ENCODE measurements at places on chromosomes 5 and 9. TPM values are rescaled to one million over a fixed set of nuclear protein-coding genes. Genes with fewer than 3 reads are reported as not detected.

The CNTRL gene
- total RNA-seq = 13.6 TPM

DNA sequence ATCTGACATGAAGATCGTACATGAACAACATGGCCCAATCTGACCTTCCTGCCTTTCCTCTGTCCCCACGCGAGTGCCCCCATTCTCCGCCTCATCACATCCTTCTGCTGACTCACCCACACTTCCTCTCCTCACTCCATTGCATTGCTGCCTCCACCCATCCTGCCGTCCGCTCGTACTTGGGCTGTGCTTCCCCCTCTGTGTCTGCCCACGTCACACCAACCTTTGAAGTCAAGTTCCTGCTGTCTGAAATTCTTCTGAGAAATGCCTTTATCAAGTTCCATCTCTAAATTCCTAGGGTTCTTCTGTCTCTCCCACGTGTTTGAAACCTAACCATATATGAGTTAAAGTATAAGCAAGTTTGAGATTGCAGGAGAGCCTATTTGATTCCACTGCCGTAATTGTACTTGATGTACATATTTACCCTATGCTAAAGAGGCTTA, 18.0 kb upstream of the STARD4 start:
- no peak for DNase-seq

DNA sequence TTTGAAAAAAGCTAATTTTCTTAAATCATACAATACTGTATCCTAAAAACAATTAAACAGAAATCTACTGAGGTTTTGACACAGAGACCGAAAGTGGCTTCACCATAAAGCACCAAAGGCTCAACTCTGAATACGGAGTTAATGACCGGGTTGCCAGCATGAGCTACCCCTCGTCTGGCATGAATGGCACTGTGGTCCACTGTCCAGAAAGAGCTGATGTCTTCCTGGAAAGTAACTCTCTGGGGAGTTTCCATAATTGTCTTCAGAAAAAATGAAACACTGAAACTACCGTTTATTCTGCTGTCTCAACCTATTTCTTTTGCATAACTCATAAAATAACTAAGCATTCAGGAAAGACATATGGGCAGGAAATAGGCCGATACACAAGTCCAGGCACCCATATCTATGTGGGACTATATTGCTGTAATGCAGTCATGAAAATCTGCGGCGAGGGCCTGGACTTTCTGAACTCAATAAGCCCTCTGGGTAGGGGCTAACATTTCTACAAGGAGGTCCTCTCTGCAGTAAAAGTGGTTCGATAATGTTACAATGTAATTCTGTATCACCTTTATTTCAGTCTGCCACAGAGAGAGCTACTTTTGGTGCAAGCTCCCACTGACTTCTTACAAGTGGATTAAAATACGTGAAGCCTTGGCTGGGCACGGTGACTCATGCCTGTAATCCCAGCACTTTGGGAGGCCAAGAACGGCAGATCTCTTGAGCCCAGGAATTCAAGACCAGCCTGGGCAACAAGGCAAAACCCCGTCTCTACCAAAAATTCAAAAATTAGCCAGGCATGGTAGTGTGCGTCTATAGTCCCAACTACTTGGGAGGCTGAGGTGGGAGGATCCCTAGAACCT, 52.4 kb downstream of the ANKH start:
- DNase-seq = no peak

DNA sequence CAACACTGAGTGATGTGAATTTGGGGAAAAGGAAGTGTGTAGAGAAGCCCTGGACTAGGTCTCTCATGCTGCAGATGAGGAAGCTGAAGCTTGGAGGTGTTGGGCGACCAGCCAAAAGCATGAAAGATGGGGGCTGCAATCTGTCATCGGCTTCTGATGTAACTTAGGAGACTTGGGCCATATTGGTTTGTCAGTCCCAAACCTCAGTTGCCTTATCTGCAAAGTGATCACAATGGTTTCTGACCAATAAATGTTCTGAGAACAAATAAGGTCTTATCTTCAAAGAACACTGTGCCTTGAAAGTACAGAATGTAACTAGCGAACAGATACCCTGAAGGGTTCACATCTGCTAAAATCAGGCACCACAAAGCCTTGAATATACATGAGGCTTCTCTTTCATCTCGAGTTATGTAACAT, 198.4 kb upstream of the NR3C1 start:
- no peak for DNase-seq

GRCh38 chr5:159210210-159210661, 883 bp upstream of the RNF145 start:
- DNase-seq = no peak
